Thymus (tissue), 14 donors: ENCODE measurements at places on chromosomes 2 and 18.

DNA sequence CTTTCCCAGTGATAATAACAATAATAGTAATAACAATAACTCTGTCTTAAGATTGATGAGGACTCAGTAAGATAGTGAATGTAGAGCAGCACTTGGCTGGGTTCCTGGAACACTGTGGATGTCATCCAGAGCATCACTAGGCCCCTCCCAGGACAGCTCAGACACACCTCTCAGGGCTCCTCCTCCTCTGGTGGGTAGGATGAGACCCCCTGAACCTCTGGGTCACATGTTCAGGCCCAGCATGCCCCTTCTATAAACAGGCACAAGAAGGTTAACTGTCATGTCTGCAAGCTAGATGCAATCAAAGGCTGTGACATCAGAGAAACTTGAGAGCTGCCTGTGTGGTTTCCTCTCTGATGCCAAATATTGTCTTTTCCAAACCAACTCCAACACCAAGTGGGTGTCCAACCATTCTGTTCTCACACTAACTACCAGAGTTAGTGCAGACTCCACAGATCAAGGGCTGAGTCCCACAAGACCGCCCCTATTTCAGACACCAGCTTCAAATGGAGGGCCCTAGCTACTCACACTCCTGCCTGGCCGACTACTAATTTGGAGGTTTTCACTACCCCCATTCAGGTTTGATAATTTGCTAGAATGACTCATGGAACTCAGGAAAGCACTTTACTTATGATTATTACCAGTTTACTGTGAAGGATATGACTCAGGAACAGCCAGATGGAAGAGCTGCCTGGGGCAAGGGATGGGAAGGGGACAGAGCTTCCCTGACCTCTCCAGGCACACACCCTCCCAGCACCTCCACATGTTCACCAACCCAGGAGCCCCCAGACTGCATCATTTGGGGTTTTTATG lies 46.4 kb upstream of the BZW1 start:
- peaks cover 28% of the 10 kb centered on the region for H3K36me3 ChIP-seq
- no peak for DNase-seq
- H3K27ac ChIP-seq = peak overlapping the region; percentile 22
- H3K4me3 ChIP-seq = no peak overlapping the region

- no peak overlapping the region for H3K27ac ChIP-seq
- no peak overlapping the region for H3K4me3 ChIP-seq
- H3K4me1 ChIP-seq = no peaks in the 10 kb centered on the region
- DNase-seq = no peak
These were observed 66.1 kb upstream of the ATP8B1 start for GRCh38 chr18:57869221-57869620.

DNA sequence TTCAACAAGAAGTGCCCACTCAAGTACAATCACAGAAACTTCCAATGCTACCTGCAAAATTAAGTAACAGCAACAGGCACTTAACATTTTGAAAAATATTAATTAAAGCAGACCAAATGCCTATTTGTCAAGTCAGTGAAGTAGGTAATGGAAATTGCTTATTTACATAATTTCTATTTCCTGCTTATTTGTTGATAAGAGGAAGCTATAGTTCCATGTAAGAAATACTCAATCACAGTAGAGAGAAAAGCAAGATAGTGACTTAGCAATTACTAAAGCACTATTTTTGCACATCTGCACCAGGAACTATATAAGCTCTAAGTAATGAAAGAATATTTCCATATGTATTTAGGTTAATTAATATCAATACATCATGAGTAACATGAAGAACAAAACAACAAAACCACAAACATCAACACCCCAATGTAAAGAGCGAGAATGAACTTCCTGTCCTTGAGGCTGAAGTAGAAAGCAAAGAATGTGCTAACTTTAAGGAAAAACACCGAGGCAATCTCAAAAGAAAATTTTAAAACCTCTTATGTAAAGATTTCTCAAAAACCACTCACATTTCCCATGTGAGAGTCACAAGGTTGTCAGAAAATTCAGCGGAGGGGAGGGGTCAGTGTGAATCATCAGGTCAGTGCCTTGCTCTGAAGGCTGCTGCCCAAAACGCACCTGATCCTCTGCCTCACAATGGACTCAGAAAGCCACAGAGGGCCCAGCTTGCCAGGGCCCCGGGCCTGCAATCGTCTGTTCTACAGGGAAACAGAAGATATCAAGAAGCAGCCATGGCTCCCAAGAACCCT lies 12.5 kb downstream of the NPC1 start:
- no peaks in the 10 kb centered on the region for H3K27me3 ChIP-seq
- DNase-seq = no peak
- peaks cover 30% of the 10 kb centered on the region for H3K4me1 ChIP-seq

DNA sequence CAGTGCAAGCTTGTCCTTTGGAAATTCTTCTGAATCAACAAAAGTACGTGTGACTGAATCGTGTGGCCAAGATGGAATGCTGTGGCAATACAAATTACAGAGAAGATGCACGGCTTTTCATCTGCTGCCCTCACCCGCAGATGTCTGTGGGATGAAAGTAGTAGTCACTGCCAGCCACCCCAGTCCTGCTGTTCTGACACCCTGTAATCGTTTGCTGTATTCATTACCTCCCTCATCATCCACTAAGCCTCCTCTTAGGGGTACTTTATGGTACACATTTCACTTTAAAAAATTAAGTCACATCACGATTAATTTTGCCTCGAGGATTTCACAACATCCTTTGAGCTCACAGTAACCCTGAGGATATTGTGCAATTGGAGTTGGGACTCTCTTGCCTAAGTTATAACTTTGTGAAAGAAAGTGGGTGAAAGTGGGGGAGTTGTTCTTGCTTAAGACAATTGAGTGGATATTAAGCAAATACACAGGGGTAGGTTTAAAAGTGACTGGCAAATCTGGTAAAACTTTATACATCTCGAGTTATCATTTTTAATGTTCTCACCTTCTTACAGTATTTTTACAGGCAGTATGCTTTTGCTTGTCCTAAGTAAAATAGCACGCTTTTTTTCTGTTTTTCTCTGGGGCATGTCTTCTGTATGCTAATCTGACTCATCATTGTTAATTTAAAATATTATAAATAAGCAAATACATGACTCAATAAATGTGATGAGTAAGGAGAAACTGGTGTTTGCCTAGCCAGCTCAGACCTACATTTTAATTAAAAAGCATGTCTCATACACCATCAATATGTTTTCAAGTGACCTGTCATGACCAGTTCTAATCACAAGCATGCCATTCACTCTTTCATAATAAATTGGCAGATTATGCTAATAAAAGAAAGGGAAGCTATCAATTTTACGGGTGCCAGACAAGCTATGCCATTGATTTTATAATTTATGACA lies 680.9 kb downstream of the IRS1 start:
- no peaks in the 10 kb centered on the region for H3K36me3 ChIP-seq
- no peaks in the 10 kb centered on the region for H3K4me1 ChIP-seq
- H3K27me3 ChIP-seq = no peaks in the 10 kb centered on the region

DNA sequence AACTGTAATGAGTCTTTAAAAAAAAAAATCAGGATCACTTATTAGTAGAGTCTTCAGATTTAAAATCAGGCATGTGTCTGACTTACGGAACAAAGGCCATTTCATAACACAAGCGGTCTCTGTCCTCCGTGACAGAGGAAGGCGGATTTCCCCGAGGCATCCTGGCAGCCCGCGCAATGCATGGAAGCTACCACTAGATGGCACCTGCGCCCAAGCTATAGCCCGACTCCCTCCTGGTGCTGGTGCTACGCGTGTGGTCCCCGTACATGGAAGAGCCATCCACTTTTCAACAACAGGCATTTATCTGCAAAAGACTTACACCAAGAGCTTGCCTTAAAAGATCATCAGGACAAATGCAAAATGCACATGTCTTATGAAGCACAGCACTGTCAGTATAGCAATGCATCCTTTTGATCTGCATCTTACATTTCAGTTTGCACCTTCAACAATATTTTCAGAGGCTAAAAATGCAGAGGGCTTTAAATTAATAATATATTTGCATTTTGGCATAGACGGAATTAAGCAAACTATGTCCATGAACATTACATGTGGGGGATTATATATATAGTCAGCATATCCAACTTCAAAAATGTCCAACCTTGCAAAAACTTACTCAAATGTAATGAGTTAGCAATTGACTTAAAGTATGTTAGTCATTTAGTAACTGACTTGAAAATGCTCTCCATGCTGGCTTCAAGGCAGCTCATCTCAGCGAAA lies 96.0 kb downstream of the ZNF516 start:
- no peaks in the 10 kb centered on the region for H3K27me3 ChIP-seq
- no peaks in the 10 kb centered on the region for H3K4me1 ChIP-seq
- no peak overlapping the region for H3K4me3 ChIP-seq
- peak; percentile 51 for DNase-seq
- no peak overlapping the region for H3K27ac ChIP-seq

DNA sequence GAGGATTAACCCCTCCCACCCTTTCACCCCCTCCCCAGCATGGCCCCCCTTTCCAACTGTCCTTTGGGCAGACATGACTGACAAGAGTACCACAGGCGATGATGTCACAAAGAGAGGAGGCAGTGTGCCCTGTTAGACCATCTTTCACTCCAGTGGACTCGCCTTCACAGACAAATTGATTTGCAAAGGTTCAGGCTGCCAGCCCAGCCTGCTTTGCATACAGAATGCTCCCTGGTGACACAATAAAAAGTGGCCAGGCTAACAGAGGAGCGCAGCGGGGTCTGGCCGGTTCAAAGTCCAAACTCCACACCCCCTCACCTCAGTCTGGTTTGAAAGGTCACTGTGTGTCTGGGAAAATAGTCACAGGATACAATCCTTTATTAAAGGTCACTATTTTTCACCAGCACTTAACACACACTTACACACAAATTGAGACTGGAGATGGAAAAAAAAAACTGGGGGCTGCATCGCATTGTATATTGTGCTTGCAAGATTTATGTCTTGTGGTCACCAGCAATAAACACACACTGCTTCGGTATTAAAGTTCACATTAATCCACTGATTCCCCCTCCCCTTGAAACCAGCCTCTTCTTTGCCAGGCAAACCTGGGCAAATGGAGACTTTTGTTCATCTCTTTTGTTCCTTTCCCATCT lies 236.9 kb downstream of the BCL11A start:
- no peaks in the 10 kb centered on the region for H3K36me3 ChIP-seq
- H3K27me3 ChIP-seq = no peaks in the 10 kb centered on the region
- peaks cover 15% of the 10 kb centered on the region for H3K4me1 ChIP-seq
- no peak for DNase-seq
- no peak overlapping the region for H3K4me3 ChIP-seq

GRCh38 chr2:10447300-10447894 lies 730 bp downstream of the ODC1 start:
- peaks cover 19% of the 10 kb centered on the region for H3K36me3 ChIP-seq
- H3K27ac ChIP-seq = peak overlapping the region; percentile 98

DNA sequence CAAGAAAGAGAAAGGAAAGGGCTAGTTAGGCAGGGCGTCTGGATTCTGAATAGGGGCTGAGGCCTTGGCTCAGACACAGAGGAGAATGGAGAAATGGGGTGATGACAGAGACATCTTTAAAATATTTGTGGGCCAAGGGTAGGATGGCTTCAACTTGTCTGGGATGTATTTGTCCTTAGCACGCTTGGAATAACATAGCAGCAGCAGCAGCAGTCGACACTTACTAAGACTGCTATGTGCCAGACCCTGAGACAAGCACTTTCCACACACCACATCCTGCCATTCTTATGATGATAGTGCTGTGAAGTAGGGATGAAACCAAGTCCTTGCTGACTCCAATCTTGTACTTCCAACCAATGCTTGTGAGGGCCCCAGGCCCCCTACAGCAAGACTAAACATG lies 2.6 kb downstream of the IL1RL1 start:
- H3K27ac ChIP-seq = no peak overlapping the region
- H3K4me3 ChIP-seq = no peak overlapping the region
- no peaks in the 10 kb centered on the region for H3K36me3 ChIP-seq
- DNase-seq = no peak

- no peak overlapping the region for H3K27ac ChIP-seq
- H3K4me1 ChIP-seq = no peaks in the 10 kb centered on the region
- no peak overlapping the region for H3K4me3 ChIP-seq
- no peak for DNase-seq
These were observed 69.7 kb downstream of the ADAM23 start for GRCh38 chr2:206512999-206513398.

- no peak for DNase-seq
- peaks cover 3% of the 10 kb centered on the region for H3K4me1 ChIP-seq
- no peak overlapping the region for H3K27ac ChIP-seq
These were observed 2.6 kb upstream of the HOXD11 start for GRCh38 chr2:176104316-176105077.

DNA sequence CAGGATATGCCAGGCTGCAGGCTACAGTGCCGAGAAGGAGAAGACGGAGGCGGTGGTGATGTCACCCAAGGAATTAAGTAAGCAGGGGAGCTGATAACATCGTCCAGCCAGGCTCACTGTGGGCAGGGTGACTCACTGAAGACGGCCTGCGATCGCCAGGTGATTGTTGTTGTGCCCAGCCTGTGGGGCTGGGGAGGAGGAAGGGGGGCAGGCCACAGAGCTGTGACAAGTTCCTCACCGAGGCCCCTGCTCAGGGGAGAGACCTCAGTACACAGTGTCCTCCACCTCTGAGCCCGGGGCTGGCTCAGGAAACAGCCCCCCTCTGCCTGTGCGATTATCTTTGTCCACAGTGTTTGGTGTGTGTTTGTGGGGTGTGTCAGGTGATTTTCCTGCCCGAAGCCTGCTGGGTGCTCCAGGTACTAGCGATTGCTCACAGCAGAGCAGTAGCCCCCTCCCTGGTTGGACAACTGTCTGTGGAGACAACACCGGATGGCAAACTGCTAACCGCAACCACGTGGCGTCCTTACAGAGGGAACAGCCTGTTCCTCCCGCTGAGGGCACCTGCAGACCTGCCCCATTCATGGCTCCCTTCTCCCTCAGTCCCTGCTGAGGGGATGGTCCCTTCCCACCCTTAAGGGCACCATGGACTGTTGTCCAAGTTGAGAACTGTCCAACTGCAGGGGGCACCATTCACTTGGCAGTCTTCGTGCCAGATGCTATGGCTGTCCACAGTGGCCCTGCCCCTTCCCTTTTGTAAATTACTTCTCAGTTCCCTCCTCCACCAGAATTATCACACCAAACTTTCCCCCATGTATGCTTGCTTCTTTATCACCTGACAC lies 95.1 kb downstream of the ZFP36L2 start:
- no peaks in the 10 kb centered on the region for H3K36me3 ChIP-seq
- peak; percentile 85 for DNase-seq
- no peaks in the 10 kb centered on the region for H3K27me3 ChIP-seq
- peaks cover 100% of the 10 kb centered on the region for H3K4me1 ChIP-seq
- peak overlapping the region; percentile 7 for H3K4me3 ChIP-seq
- H3K27ac ChIP-seq = peak overlapping the region; percentile 96

DNA sequence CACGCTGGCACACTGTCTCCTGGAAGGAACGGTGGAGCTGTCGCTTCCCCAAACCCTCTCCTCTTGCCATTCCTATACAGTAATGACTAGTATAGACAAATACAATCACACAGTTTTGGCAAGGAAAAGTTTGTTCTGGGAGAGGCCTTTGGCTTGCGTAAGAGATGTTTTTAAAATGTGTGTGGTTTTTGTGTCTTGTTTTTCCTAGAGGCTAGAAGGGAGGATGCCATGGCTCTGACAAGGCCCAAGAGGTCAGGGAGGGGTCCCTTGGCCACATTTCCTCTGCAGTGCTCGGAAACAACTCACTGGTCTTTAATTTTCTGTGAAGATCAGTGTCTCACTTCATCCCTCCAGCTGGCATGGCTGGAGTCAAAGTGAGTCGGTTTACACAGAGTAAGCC lies 195.9 kb downstream of the SH3RF3 start:
- no peak overlapping the region for H3K4me3 ChIP-seq
- peak overlapping the region; percentile 37 for H3K27ac ChIP-seq
- DNase-seq = no peak
- H3K4me1 ChIP-seq = peaks cover 12% of the 10 kb centered on the region
- no peaks in the 10 kb centered on the region for H3K27me3 ChIP-seq
- no peaks in the 10 kb centered on the region for H3K36me3 ChIP-seq

GRCh38 chr2:180553094-180553715 lies 427.2 kb upstream of the UBE2E3 start:
- no peak overlapping the region for H3K4me3 ChIP-seq
- DNase-seq = no peak
- H3K4me1 ChIP-seq = no peaks in the 10 kb centered on the region
